GF-D8 (cell line): ENCODE measurements at places on chromosomes 12 and 14.

GRCh38 chr14:94010625-94011024 is 13.5 kb downstream of the CCDC197 start:
- no peak for DNase-seq

DNA sequence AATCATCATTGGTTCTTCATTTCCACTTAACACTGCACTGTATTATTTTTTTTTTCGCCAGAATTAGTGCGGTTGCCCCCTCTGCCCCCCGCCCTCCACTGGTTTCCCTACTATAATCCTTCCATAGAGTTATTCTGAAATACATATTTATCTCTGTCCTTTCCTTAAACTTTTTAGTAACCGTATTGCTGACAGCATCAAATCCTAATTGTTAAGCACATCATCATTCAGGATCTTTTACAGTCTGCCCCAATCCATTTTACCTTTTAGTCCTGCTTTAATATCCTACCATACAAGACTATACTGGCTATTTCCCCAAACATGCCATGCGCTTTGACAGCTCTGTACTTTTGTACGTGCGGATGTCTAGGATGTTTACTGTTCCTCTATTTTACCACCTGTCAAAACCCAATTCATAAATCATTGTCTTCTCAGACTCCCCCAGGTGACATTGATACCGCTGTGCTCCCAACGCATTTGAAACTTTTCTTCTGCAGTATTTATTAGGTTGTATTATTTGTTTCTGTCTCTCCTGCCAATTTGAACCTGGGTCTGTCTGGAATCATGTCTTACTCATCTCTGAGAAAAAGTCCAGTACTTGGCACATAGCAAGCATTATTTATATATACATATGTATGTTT is 1.0 kb downstream of the FGFR1OP2 start:
- DNase-seq, result no peak

DNA sequence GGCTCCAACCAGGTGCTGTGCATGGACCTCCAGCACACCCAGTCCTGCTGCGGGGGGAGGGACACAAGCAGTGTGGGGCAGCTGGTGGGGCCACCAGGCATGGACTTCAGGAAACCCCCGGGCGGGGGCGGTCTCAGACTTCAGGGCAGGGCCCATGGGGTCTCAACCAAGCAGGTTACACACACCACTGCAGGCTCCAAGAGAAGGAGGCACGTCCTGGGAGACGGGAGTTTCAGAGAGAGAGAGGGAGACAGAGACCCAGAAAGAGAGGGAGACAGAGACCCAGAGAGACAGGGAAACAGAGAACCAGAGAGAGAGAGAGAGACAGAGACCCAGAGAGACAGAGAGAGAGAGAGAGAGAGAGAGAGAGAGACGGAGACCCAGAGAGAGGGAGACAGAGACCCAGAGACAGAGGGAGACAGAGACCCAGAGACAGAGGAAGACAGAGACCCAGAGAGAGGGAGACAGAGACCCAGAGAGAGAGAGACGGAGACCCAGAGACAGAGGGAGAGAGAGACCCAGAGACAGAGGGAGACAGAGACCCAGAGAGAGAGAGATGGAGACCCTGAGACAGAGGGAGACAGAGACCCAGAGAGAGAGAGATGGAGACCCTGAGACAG is 128.9 kb downstream of the NCOR2 start:
- DNase-seq, result no peak

DNA sequence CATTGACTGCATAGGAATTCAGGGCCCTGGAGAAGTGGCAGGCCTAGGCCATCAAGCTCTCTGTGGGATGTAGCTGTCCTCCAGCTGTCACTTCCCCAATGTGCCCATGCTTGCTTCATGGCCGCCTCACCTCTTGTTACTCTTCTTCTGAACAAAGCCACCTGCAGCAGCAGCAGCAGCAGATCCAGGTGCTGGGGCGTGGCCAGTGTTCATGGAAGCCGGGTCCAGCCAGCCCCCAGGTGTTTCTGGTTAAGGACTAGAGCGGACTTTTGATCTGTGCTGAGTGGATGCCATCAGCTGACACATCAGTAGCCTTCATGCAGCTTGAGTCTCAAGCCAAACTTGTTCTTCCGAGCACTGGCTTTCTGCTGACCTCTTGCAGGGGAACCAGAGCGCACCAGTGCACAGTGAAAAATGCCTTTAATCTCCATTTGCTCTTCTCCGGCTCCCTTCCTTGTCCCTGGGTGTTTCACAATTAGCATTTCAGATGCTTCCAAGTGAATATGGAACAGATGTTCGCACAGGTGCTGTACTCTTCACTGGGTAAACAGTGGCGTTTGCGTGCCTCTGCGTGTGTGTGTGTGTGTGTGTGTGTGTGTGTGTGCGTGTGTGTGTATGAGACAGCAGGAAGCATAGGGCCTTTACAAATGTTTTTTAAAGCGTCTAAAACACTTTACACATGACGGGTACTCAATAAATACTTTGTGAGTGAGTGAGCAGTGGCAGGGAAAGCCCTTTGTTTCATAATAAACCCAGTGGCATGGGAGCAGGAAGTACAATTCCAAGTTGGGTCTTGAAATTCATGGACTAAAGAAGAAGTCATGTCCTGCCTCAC is 20.1 kb downstream of the TPCN1 start:
- peak; percentile 44 for DNase-seq

GRCh38 chr12:22287776-22288621 is 46.5 kb downstream of the ST8SIA1 start:
- no peak for DNase-seq

DNA sequence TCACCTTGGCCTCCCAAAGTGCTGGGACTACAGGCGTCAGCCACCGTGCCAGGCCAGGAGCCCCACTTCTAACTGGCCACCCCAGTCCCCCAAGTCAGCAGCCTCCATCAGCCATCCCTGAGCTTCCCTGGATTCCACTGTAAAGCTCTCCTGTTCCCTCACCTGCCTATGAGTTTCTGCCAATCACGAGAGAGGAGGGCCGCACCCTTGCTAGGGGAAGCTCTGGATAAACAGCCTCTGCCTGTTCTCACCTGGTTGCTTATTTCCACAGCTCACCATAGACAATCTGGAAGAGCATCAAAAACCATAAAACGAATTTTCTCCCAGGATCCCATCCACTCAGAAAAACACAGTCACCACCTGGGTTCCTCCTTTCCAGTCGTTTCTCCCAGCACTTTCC is 5.0 kb downstream of the CDCA4 start:
- DNase-seq, result no peak

- DNase-seq, result peak; percentile 55
Measured at GRCh38 chr14:58428118-58428683, 682 bp downstream of the KIAA0586 start.

DNA sequence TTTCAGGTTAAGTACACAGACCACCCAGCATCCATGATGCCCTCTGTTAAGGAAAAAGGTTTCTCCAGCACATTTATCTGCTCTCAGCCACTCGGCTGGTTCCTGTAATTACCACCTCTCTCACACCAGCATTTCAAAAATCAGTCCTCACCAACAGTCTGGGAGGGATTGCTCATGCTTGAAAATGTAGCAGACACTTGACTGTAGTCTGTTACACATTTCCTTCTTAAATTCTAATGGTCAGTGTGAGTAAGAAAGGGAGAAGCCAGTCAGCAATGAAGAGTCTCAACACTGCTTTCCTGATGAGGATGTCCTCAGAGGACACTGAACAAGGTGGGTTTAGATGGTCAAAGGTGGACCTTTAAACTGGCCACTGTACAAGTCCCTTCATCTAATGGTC is 6.0 kb downstream of the ZBTB39 start:
- no peak for DNase-seq

DNA sequence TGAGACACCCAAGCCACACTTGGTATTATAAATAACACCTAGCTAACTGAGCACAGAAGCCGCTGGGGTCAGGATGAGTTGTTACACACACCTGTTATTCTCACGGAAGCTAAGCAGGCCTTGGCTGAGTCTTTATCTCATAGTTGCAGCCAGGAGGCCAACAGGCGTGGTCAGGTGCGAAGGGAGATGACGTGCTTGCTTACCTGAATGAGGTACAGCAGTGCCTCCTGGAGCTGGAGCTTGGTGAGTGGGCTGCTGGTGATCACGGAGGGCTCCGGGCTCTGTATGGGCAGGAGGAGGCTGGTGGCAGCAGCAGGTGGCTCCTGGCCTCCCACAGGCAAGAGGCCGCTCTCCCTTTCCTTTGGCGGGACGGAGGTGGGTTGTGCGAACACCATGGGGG is 30.4 kb upstream of the CACNA2D4 start:
- no peak for DNase-seq

DNA sequence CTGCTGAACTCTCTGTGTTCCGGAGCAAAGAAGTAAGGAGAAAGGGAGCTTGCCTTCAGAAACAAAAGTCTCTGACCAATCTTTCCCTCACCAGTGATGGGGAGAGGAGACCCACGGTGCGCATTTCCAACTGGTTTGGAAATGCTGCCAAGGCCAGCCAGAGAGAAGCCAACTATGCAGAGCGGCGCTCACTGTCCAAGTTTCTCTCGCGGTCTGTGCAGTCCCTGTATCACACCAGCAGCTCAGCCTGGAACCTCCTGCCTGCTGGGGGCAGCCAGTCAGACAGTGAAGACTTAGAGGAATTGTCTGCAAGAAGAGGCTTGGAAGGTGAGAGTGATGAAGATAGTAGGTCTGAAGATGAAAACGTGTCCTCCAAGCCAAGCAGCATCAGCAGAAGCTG is 206.2 kb downstream of the NAV3 start:
- DNase-seq, result no peak

- DNase-seq, result no peak
Measured at GRCh38 chr12:25352083-25352918, 101.6 kb upstream of the KRAS start.

GRCh38 chr12:126019385-126019784 is 954.1 kb downstream of the AACS start:
- no peak for DNase-seq

GRCh38 chr12:57235728-57236131 is 6.2 kb downstream of the SHMT2 start:
- DNase-seq, result no peak

DNA sequence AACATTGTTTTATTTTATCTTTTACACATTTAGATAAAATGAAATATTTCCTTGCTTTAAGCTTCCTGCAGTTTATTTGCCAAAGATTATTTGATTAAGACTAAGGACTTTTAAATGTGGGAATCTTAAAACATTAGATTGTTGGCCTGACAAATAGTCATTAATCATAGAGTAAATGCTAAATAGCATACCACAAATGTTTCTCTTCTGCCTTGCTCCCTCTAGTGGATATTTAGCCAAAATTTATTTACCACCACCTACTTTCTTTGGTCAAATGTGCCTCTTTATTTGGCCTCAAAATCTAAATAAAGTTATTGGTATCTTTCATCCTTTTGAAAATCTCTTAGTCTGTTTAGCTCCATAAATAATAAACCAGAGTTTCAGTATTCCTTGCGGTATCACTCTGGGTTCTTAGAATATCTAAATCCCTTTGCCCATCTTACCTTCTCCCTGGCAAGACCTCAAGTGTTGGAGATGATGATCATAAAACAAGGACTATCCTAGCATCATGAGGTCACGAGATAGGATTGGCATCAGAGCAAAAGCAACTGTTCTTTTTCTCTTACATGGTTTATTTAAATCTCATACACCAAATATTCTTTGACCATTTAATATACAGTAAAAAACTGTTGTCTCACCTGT is 150.6 kb upstream of the AEBP2 start:
- no peak for DNase-seq

DNA sequence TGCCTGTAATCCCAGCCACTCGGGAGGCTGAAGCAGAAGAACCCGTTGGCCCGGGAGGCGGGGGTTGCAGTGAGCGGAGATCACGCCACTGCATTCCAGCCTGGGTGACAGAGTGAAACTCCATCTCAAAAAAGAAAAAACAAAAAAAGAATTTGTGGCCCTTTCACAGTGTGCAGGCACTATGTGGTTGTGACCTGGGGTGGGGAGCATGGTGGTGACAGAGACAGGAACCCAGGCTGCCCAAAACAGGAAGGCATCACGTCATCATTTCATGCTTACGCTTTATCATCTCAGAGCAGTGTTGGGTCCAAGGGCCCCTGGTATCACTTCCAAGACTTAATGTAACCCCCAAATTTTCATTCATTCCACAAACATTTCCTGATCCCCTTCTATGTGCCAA is 175.7 kb upstream of the GSC start:
- DNase-seq, result no peak

- DNase-seq, result no peak
Measured at GRCh38 chr12:40212566-40212965, 12.2 kb upstream of the LRRK2 start.

GRCh38 chr12:66043035-66043434 is 87.5 kb downstream of the LLPH start:
- no peak for DNase-seq

GRCh38 chr12:4119157-4119761 is 154.3 kb upstream of the CCND2 start:
- DNase-seq, result no peak

DNA sequence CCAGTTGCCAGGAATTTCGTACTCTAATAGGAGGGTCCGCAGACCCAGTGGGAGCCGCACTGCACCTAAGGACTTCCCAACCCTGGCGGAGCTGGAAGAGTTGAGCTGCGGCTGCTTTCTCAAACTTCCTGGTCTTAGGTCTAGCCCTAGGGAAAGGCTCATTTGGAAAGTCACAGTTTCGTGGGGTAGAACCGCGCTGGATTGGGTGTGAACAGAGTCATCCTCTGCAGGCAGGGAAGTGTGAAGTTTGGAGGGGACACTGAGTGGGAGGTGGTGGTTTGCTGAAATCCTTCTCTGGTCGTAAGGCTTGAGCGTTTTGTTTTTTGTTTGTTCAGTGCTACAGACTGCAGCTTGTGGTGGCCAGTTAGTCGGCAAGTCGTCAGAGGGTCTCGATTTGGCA is 18.8 kb downstream of the PRKAB1 start:
- no peak for DNase-seq

DNA sequence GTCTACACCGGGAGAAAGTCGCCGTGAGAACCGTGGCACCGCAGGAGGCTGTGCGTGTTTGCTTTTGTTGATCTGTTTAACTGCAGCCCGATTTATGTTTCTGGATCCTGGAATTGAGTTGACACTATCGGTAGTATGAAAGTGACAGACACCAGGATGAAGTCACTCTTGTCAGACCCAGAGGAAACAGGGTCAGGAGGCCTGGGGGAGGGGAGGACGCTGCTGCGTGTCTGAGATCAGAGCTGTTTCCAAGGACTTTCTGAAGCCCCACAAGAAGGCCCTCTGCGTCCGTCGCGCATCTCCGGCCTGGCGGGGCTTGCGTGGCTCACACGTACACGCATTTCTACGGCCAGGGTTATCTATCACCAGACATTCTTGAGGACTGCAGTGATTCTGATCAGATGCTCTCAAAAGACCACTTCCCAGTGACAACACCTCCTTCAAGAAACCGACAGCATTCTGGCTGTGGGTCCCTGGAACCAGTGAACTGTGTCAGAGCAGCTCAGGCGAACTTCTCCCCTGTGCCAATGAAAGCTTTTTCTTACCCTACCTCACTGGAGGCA is 263.4 kb downstream of the ADGRD1 start:
- DNase-seq, result no peak

- peak; percentile 11 for DNase-seq
Measured at GRCh38 chr14:103561381-103562178, 877 bp downstream of the BAG5 start.

- no peak for DNase-seq
Measured at GRCh38 chr12:108335349-108336119, 3.6 kb downstream of the CMKLR1 start.

DNA sequence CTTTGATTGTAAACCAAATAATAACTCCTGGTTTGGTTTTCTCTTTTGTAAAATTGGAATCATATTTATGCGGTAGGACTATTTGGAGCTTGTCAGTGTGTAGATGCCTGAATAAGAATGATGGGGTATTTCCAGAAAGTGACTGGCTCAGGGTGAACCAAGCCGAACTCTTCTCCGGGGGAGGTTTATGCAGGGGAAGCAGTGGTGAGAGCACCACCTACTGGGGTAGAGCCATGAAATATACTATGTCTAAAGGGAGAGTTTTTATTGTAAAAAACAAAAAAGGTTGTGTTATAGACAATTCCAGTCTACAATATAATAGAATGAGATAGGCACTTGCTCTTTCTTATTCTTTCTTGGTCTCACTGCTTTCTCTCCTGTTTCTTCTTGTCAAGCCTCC is 222.9 kb upstream of the SLC16A7 start:
- DNase-seq, result no peak
